ENCODE measurements at places on chromosomes 5 and 9. TPM values are rescaled to one million over a fixed set of nuclear protein-coding genes. Genes with fewer than 3 reads are reported as not detected.
A peak's percentile ranks its signal among the peaks of the same experiment; 100 is the strongest.

DNA sequence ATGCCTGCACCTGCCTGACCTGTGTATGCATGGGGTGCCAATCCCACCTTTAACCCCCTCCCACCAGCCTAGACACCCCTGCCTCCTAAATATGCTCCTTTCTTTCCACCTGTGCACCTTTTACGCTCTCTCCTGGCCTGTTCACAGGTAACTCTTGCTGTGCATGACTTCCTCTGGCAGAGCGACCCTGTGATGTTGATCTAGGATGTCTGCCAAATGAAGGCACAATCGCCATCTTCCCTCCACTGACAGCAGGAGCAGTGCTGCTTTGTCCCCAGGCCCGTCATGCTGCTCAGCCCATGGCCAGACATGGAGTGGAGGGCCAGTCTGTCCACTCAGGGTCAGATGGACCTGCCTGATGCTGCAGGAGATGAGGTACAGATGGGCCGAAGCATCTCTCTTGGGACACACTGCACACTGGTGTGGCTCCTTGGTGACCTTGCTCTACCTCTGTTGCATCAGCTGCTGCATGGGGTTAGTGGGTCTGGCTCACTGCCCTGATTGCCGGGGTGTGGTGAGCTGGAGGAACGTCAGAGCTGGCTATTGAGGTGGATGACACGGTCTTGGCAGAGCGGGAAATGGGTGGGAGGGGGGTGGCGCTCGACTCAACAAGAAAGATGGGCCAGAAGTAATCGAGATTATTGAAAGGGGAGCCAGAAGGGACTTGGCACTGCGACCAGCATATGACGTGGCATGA lies 101.7 kb upstream of the PITX1 start:
- peaks cover 4% of the 10 kb centered on the region for H3K27me3 ChIP-seq
- DNase-seq: no peak
- H3K36me3 ChIP-seq: no peaks in the 10 kb centered on the region
- no peaks in the 10 kb centered on the region for H3K4me1 ChIP-seq
- H3K4me3 ChIP-seq: no peak overlapping the region

DNA sequence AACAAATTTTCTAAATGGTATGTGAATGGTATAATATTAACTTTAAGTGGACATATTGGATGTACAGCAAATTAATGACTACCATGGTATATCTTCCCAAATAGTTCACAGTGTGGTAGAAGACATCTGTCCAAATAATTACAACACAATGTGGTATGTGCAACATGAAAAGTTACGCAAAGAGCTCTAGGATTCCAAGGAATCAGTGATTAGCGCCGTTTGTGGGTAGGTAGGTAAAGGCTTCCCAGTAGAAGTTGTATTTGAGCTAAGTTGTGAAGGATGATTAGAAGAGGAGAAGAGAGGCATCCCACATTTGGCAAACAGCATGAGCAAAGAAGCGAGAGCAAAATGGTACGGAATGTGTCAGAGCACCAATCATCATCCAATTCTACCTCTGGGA lies 14.3 kb upstream of the KLF9 start:
- H3K4me3 ChIP-seq: no peak overlapping the region
- H3K36me3 ChIP-seq: no peaks in the 10 kb centered on the region
- H3K27me3 ChIP-seq: no peaks in the 10 kb centered on the region
- peaks cover 3% of the 10 kb centered on the region for H3K4me1 ChIP-seq
- no peak for DNase-seq

DNA sequence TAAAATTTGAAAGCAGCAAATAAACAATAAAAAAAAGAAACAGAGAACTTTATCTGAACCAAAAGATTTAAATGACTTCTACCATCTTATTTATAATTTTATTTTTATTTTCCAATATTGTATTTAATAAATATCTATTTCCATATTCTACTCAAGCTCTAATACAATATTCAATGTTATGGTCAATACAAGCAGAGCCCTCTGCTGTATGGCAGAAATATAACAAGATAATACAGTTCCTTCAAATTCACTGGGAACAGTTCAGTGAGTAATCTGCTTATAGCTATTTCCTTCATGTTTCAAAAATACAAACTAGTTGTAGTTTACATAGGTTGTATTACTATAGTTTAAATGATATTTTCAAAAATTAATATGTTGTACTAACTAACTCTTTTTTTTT lies 332.7 kb downstream of the PRDM9 start:
- no peaks in the 10 kb centered on the region for H3K4me1 ChIP-seq
- no peak for DNase-seq

DNA sequence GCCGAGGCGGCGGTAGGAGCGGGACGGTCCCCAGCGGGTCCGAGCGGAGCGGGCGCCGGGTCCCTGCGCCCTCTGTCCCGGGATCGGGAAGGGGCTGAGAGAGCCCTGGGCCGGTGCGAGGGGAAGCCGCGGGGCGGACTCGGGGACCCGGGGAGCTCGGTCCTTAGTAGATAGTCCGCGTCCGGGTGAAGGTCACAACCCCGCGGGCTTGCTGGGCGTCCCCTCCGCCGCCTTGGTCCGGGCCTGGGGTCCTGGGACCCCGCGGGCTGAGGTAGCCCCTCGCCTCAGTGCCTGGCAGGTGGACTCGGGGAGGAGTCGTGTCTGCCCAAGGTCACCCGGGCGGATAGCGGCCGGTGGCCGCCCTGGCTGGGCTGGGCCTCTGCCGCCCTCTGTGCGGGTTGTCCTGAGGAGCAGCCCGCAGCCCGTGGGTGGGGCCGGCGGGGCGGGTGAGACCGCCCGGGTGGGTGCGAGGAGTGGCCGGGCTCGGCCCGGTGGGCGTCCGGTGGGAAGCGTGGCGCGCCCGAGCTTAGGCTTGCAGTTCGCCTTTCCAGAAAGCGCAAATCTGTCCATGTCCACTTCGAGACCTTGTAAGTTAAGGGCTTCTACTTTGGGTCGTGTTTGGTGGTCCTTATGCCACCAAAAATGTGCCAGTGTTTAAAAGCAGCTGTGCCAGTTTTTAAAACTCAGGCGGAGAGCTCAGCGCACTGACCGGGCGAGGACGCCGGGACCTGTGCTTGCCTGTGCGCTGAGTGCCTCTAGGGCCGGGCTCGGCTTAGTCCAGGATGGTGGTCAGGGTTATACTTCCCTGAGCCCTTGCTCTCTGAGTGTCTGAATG lies 554 bp downstream of the SDHA start:
- H3K27me3 ChIP-seq: no peaks in the 10 kb centered on the region
- peaks cover 62% of the 10 kb centered on the region for H3K4me1 ChIP-seq
- H3K36me3 ChIP-seq: peaks cover 23% of the 10 kb centered on the region
- peak; percentile 38 for DNase-seq

DNA sequence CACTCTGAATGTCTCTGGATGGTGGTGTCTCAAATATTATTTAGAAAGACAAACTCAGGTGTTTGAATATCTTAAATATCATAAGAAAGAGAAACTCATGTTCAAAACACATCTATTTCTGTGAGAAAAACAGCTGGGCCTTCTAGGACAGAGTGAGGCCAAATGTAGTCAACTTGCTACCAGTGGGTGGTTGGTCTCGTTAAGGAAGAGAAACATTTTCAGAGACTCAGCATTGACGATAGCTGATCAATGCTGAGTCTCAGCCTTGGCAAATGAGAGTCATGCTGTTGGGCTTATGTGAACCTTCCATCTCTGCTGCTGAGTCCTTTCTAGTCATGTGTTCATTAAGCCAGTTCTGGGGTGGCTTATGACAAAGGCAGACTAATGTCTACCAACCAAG lies 418.0 kb downstream of the CETN3 start:
- no peaks in the 10 kb centered on the region for H3K4me1 ChIP-seq
- no peak overlapping the region for H3K27ac ChIP-seq
- no peak for DNase-seq
- no peak overlapping the region for H3K4me3 ChIP-seq
- no peaks in the 10 kb centered on the region for H3K36me3 ChIP-seq

- peaks cover 6% of the 10 kb centered on the region for H3K27me3 ChIP-seq
- no peak overlapping the region for H3K27ac ChIP-seq
- no peak for DNase-seq
- H3K36me3 ChIP-seq: no peaks in the 10 kb centered on the region
- H3K4me3 ChIP-seq: no peak overlapping the region
These were observed 351.5 kb downstream of the MED10 start for GRCh38 chr5:6026766-6027406.

- no peaks in the 10 kb centered on the region for H3K36me3 ChIP-seq
- H3K27ac ChIP-seq: no peak overlapping the region
- H3K4me3 ChIP-seq: no peak overlapping the region
- no peaks in the 10 kb centered on the region for H3K4me1 ChIP-seq
- H3K27me3 ChIP-seq: no peaks in the 10 kb centered on the region
- no peak for DNase-seq
These were observed 27.3 kb upstream of the IL17B start for GRCh38 chr5:149406203-149406978.

Gene SLC6A7
- total RNA-seq: not detected

Gene ZFP62
- 31.8 TPM for total RNA-seq

Gene FBP1
- 0.47 TPM for total RNA-seq

Gene MSH3
- 25.6 TPM for total RNA-seq

Gene SLC30A5
- 45.1 TPM for total RNA-seq
